ENCODE measurements at places on chromosomes 5 and 9.

- no peak for DNase-seq
These were observed 88.7 kb upstream of the ATP10B start for GRCh38 chr5:160940725-160941124.

DNA sequence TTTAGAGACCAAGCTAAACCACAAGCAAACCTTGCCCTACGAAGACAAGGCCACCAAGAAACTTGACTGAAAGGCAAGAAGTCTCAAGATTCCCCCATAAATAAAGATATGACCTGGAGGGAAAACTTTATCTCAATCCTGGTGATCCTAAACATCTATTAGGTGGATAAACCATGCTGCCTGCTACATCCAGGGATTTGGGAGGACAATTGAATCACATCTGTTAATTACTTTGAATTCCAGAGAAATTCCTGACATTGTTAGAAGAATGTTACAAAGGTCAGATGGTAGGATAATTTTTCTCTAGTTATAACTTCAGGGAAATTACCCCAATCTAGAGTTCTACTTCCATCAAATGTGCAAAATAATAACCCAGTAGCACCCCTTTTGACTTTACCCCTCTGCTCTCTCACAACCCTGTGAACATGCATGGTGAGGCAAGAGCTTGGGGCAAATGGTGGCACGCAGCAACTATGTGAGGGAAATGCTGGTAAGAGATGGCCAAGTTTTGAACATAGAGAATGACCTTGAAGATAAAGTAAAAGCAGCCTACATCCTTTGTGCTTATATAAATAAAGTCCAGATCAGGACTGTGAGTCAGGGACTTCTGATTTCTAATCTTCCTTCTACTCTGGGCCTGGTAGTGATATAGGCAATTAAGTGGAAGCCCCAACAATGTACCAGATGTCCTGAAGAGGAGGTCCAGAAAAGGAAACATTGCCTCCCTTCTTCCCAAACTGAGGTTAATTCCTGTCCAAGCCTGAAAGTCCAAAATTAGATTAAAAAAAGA, 57.1 kb upstream of the PTGER4 start:
- no peak for DNase-seq

DNA sequence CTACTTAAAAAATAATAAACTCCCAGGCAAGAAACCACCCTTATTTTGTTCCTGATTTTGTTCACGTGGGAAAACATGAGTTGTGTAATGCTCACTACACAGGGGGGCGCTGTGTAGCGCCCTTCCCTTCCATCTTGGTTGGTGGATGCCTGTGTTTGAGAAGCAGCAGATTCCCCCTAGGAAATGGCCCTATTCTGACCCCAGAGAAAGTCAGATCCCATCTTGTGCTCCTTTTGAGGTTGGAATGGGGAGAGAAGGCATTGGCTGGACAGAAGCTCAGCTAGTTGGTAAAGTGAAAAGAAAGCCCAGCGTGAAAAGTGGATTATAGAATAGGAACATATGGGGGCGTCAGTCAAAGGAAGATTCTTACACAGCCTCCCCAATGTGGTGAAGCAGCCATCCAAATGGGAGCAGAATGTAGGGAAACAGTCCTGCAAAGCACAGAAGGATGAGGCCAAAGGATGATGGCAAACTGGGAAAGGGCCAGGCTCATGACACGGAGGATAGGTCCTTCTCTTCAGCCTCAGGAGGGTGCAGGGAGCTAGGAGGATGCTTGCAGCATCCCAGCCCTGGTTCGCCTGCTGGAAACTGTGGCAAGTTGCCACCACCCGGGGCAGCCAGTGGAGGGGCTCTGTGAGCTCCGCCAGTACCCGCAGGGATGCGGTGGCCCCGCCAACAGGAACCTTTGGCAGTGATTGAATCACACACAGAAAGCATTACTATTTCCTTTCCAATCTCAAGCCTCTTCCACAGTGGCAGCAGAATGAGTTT, 314.2 kb upstream of the DAP start:
- DNase-seq: no peak

DNA sequence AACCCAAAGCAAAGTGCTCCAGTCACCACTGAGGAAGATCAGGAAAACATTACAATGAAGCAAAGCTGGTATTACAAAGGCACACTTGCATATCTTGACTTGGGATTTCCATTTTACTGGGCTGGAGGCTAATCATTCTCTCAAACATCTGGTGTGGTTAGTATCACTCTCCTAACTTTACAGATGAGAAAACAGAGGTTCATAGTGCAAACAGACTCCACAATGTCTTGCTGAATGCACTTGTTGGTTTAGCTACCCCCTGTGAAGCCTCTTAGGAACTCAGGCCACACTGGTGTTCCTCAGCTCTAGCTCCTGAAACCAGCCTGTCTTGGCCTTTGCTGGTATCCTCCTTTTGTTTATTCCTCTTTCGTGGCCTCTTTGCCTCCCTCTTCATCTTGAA, 29.5 kb upstream of the SMAD5 start:
- no peak for DNase-seq

- DNase-seq: no peak
These were observed 95.0 kb downstream of the MUSK start for GRCh38 chr9:110763568-110763967.

GRCh38 chr5:128537221-128537999, 635 bp downstream of the FBN2 start:
- DNase-seq: peak; percentile 39

GRCh38 chr5:82312373-82312856, 34.3 kb upstream of the RPS23 start:
- no peak for DNase-seq

DNA sequence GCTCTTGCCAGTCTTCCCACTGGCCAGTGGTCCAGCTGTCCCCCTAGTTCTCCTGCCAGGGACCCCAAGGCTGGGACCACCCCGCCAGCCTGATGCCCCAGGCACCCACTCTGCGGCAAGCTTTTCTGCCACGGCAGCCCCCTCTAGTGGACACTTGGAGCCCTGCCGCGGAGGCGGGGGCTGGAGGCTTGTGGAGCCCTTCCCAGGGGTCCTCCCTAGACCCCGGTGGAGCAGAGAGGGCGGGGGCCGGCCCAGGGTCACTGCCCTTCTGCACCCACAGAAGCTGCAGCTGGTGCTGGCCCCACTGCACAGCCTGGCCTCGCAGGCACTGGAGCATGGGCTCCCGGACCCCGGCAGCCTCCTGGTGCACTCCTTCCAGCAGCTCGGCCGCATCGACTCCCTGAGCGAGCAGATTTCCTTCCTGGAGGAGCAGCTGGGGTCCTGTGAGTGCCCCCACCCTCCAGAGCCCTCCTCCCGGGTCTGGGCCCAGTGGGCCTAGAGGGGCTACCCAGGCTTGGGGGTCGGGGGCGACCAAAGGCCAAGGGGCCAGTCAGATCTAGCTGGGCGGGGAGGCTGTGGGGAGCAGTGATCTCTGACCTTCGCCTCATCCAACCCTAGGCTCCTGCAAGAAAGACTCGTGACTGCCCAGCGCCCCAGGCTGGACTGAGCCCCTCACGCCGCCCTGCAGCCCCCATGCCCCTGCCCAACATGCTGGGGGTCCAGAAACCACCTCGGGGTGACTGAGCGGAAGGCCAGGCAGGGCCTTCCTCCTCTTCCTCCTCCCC, 9.1 kb downstream of the EGFL7 start:
- DNase-seq: no peak

- DNase-seq: no peak
These were observed 227.7 kb upstream of the PRR16 start for GRCh38 chr5:120236360-120236759.

GRCh38 chr9:78698371-78698770, 401.4 kb downstream of the PSAT1 start:
- no peak for DNase-seq

GRCh38 chr9:84169240-84169639, 171.3 kb downstream of the SLC28A3 start:
- DNase-seq: no peak

- DNase-seq: no peak
These were observed 1567.2 kb upstream of the WWC1 start for GRCh38 chr5:166724284-166724683.

DNA sequence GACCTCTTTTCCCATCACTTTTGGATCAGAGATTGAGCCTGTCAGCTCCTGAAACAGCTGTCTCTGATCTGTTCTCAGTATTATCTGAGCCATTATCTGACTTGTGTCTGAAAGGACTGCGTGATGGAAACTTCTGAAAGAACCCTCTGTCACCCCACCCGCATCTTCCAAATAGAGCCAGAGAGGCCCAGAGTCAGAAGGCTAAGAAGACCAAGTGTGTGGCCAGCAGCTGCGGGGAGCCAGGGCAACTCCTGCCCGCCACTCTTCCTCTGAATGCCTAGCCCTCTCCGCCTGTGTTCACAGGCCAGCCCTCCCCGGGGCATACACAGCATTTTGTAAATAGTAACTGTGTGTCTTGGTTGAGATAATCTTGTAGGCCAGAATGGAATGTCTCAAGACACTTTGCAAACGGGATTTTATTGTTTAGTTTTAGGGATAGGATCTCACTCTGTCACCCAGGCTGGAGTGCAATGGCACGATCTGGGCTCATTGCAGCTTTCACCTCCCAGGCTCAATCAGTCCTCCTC, 92.7 kb downstream of the AOPEP start:
- DNase-seq: no peak

DNA sequence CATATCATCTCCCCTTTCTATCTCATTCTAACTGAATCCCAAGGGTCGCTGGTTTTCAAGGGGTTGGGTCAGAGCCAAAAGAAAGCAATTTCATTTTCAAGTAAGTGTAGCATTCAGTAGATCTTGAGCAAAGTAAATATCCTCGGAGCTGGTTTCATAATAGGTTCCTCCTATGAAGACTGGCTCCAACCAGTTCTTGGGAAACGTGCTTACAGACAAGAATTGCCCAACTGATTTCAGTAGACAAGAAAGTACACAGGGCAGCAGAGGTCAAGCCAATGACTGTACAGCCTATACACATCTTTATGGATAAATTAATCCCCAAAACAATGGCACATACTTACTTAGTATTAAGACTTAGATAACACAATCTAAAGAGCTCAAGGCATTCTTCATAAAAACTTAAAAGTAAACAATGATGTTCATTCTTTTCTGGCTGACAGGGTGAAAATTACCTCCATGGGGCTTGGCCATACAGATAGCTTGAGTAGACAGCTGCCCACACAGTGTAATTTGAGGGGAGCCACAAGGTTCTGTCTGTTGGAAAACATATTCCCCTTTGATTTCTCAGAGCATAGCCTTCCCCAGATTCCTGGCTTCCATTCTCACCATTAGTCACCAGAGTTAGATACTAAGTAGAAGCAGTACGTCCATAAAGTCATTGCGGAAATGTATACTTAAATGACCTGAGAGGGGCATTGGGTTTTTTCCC, 163.9 kb downstream of the ARRDC3 start:
- peak; percentile 20 for DNase-seq

DNA sequence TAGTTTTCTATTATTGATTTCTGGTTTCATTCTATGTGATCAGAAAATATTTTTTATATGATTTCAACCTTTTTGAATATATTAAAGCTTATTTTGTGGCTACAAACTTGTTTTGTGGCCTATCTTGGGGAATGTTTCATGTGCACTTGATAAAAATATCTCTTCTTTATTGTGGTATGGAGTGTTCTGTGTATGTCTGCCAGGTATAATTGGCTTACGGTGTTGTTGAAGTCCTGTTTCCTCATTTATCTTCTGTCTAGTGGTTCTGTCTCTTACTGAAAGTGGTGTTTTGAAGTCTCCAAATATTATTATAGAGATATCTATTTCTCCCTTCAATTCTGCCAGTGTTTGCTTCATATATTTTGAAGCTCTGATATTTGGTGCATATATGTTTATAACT, 9.6 kb downstream of the CARD19 start:
- no peak for DNase-seq

DNA sequence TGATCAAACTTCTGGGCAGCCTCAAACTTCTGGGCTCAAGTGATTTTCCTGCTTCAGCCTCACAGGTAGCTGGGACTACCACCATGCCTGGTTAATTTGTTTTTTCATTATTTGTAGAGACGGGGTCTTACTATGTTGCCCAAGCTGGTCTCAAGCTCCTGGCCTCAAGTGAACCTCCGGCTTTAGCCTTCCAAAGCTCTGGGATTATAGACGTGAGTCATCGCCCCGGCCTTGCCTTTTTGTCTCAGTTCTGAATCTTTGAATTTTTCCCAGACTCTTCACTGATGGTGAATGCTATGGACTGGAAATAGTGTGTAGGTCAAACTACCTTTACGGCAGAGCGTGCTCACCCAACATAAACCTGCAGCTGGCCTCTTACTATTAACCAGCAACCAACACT, 32.3 kb upstream of the EGFLAM start:
- no peak for DNase-seq

- no peak for DNase-seq
These were observed 5.4 kb downstream of the MRPS27 start for GRCh38 chr5:72314571-72315172.

DNA sequence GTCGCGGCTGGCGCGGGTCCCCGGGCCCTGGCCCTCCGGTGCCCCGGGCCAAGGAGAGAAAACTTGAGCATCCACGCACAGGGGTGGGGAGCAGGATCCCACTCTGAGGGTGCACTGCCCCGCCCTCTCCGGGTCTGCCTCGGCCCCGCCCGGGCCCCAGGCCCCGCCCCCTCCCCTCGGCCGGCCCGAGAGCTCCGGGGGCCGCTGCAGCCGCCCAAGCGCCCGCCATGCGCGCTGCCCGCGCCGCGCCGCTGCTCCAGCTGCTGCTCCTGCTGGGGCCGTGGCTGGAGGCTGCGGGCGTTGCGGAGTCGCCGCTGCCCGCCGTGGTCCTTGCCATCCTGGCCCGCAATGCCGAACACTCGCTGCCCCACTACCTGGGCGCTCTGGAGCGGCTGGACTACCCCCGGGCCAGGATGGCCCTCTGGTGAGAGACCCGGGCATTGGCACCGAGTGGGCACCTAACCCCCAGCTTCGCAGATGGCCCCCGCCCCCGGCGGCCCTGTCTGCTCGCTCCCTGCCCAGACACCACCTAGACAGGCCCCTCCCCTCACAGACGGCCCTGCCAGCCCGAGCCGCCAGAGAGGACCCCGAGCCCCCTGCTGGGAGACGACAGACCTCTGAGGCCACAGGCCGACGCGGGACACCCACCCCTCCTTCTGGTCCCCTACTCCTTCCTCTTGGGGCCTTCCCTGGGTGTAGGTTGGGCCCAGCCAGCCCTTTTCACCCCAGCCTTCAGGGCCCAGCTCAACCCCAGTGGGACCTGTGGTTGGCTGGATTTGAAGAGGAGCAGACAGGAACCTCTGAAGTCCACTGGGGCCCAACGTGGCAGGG, at the start of gene CERCAM:
CERCAM (plus strand) TSS at position 207 of the 831 bp plus-strand sequence; CDS start at position 228, 21 bp downstream.
- DNase-seq: no peak

DNA sequence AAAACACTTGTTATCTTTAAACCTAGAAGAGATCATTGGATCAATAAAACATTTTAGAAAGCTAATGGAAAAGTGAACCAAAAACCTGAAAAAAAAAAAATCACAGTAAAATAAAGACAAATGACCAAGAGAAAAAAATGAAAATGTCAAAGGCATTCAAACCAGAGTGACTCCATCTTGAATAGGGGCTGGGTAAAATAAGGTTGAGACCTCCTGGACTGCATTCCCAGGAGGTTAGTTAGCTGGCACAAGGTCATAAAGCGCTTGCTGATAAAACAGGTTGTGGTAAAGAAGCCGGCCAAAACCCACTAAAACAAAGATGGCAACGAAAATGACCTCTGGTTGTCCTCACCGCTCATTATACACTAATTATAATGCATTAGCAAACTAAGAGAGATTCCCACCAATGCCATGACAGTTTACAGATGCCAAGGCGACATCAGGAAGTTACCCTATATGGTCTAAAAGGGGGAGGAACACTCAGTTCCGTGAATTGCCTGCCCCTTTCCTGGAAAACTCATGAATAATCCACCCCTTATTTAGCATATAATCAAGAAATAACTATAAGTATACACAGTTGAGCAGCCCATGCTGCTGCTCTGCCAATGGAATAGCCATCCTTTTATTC, 116.7 kb upstream of the NEK6 start:
- no peak for DNase-seq
